Endothelial cell of umbilical vein (primary cell): ENCODE measurements at places on chromosomes 4 and X.
A peak's percentile ranks its signal among the peaks of the same experiment; 100 is the strongest.

DNA sequence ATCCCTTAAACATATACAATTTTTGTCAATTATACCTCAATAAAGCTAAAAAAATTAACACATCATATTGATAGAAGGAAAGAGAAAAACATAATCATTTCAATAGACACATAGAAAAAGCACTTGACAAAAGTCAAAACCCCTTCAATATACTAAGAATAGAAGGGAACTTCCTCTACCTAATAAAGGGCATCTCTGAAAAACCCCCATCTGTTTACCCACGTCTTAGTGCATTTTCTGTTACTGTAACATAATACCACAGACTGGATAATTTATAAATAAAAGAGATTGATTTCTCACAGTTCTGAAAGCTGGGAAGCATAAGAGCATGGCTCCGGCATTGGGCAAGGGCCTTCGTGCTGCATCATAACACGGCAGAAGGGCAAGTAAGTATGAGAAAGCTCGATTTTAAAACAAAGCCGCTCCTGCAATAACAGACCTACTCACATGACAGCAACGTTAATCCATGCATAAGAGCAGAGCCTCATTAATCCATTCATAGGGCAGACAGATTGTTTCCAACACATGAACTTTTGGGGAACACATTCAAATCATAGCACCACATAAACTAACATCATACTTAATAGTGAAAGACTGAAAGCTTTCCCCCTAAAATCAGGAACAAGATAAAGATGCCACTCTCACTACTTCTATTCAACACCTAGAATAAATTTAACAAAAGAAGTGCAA lies 15.7 kb downstream of the STEEP1 start:
- DNase-seq: no peak

DNA sequence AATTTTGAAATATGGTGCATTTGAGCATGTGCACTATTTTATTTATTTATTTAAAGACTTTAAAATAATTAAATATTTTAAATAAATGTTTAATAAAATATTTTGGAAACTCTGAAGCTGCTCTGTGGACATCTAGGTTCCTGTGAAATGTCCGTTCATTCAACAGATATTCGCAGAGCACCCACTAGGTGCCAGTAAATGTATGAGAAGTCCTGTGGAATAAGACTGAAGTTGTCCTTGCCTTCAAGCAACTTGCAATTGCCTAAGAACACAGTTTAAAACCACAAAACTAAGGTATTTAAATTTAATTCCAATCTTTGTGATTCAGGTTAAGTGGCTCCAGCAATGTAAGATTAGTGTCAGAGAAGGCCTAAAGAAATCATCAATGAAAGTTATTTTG lies 306.7 kb downstream of the GBA3 start:
- DNase-seq: no peak

- peak; percentile 99 for DNase-seq
Observed at GRCh38 chr4:56410247-56411062, 23.2 kb upstream of the AASDH start.

- DNase-seq: no peak
Observed at GRCh38 chr4:80062527-80062926, 10.5 kb downstream of the ANTXR2 start.

GRCh38 chrX:151174581-151175282 lies 1.7 kb upstream of the GPR50 start:
- DNase-seq: no peak

GRCh38 chr4:85955620-85956292 lies 404.1 kb downstream of the MAPK10 start:
- DNase-seq: no peak

- no peak for DNase-seq
Observed at GRCh38 chr4:37225778-37226177, 18.8 kb upstream of the NWD2 start.
